WTC11 (cell line): ENCODE measurements at places on chromosomes 2 and 18. TPM values are rescaled to one million over a fixed set of nuclear protein-coding genes. Genes with fewer than 3 reads are reported as not detected.

The SERPINB10 gene
- not detected in 3 replicates for total RNA-seq

The NEU2 gene
- total RNA-seq: not detected in 3 replicates

The STARD6 gene
- 0.23 TPM in 1 of 3 replicates, not detected in the others for total RNA-seq

The ANO7 gene
- total RNA-seq: 8.0 to 8.8 TPM (median 8.6 TPM) in 3 replicates

The DSG1 gene
- total RNA-seq: 0.07 to 0.09 TPM in 2 of 3 replicates, not detected in the other

The TMEM198 gene
- 7.1 to 8.1 TPM (median 7.3 TPM) in 3 replicates for total RNA-seq

The NGEF gene
- total RNA-seq: 4.5 to 6.6 TPM (median 5.4 TPM) in 3 replicates

The OR6B2 gene
- total RNA-seq: not detected in 3 replicates

The GPR55 gene
- total RNA-seq: not detected in 3 replicates

The ABCG5 gene
- total RNA-seq: not detected in 3 replicates

GRCh38 chr2:173972636-173973035, 7.5 kb upstream of the SP3 start:
- no peak for DNase-seq

- no peak for DNase-seq
Measured at GRCh38 chr2:197495433-197496134, 4.1 kb downstream of the HSPD1 start.

GRCh38 chr2:217714287-217714751, 288.5 kb downstream of the TNS1 start:
- no peak for DNase-seq

- DNase-seq: no peak
Measured at GRCh38 chr2:211564441-211564840, 974.2 kb downstream of the ERBB4 start.

- DNase-seq: no peak
Measured at GRCh38 chr2:7264791-7265190, 347.6 kb downstream of the RNF144A start.

- no peak for DNase-seq
Measured at GRCh38 chr18:76999077-76999476, 133.5 kb downstream of the MBP start.

DNA sequence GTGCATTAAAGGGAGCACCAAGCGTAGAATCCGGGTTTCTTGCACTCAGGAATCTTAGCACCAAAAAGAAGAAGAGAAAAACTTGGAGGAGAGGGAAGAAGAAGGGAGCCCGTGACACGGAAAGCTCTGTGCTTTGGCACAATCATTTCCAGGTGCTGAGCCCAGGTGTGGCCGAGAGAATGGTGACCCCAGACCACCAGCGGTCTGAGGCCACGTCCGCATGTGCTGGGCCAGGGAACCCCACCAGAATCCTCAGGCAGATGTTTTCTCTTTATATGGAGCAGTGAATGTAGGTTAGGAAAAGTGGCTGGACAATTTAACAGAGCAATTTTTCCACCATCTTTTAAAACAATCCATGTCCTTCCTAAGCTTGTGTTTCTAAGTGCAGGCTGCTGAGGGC, 520.9 kb downstream of the EPHA4 start:
- no peak for DNase-seq

DNA sequence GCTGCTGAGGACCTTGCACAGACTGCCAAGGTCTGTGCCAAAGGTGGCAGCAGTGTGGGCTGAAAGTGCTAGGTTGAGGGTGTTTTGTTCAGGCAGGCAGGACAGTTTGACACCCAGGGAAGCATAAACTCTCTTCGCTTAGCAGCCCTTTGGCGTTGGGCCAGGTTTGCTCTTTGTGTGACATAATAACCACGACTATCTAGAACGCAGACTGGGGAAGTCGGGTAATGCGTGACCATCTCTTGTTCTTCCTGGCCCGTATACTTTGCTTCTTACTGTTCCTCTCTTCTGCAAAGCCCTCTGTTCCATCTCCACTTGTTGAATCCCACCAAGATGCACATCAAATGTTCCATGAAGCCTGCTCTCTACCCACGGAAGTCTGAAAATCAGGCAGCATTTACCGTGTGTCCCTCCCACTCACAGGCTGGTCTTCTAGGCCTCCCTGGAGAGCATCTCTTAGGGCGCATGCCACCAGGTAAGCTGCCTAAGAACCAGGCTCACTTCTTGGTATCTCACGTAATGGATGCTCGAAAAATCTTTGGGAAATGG, 96.7 kb upstream of the LMAN1 start:
- DNase-seq: no peak

DNA sequence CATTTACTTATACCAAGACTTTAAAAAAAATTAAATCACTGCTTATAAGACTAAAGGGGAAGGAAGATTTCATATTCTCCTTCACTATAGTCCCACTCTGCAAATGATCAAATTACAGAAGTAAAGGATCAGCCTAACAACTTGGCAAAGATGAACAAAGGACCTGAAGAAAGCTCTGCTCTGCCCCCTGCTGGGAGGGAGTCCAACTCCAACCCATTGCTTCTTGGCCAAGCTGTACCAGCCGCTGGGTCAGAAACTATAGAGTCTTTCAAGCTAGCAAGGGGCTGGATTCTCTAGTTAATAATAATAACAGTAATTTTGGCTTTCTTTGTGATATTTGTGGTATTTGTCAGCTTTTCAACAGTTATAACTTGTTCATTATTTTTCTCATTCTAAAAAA, 927.0 kb upstream of the CRIM1 start:
- DNase-seq: peak; percentile 78

DNA sequence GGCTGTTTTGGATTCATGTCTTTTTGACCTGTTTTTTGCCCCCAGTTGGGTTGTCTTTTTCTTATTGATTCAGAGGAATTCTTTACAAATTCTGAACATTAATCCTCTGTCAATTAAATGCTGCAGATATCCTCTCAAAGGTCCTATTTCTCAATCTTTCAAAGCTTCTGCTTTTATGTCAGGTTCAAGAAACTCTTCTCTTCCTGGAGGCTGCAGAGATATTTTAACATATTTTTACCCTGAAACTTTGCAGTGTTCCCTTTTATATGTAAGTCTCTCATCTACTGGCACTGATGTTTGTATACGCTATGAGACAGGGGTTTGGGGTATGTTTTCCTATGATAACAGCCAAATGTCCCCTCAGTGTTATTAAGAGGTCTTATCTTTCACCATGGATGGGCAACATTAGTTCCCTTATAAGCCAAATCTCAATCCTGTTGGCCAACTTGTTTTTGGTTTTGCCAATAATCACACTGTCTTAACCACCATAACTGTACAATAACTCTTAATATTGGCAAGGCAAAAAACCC, 159.3 kb downstream of the HDAC4 start:
- DNase-seq: no peak

- DNase-seq: peak; percentile 35
Measured at GRCh38 chr2:231483398-231484329, 19.4 kb upstream of the NCL start.

- DNase-seq: no peak
Measured at GRCh38 chr2:105796131-105796638, 51.5 kb downstream of the NCK2 start.

GRCh38 chr18:5198311-5198710, 1.3 kb upstream of the AKAIN1 start:
- no peak for DNase-seq

DNA sequence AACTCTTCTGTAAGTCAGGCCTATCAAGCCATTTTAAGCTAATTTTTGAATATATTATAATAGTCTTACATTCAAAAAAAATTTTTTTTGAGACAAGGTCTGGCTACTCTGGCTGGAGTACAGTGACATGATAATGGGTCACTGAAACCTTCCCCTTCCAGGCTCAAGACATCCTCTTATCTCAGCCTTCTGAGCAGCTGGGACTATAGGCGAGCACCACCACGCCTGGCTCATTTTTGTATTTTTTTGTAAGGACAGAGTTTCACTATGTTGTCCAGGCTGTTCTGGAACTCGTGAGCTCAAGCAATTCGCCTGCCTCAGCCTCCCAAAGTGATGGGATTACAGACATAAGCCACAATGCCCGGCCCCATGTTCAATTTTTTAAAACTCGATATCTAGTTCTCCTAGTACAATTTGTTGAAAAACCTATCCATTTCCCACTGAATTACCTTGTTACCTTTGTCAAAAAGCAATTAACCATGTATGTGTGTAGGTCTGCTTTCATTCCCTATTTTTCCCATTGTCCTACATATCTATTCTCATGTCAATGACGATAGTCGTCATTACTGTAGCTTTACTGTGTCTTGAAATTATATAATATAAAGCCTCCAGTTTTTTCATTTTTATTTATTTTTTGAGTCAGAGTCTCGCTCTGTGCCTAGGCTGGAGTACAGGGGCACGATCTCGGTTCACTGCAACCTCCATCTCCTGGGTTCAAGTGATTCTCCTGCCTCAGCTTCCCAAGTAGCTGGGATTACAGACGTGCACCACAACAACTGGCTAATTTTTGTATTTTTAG, 44.8 kb downstream of the YES1 start:
- no peak for DNase-seq

GRCh38 chr2:177646241-177646640, 253.7 kb downstream of the AGPS start:
- DNase-seq: no peak
